CD4-positive, alpha-beta T cell treated with Interleukin-6 at 100 ng/mL for 8 hours (primary cell): ENCODE measurements at places on chromosomes 5 and 9.

DNA sequence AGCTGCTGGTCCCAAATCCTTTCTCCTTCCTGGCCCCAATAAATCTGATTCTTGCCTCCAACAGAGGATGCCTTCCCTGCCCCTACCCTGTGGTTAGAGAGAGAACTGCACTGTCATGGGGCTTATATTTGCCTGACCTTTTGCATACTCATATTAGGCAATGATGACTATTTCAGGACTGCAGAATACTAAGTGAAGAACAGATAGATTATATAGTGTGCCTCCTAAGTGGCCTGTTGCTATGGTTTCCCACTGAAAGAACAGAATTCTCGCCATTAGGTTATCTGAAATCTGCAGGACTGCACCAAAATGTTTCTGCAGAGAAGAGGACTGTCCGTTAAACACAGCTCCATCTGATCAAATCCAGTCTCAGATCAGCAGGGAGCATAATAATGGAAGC is 87.3 kb upstream of the CCNG1 start:
- no peak for DNase-seq

- no peak for DNase-seq
Measured at GRCh38 chr5:78719504-78720219, 71.1 kb upstream of the LHFPL2 start.

DNA sequence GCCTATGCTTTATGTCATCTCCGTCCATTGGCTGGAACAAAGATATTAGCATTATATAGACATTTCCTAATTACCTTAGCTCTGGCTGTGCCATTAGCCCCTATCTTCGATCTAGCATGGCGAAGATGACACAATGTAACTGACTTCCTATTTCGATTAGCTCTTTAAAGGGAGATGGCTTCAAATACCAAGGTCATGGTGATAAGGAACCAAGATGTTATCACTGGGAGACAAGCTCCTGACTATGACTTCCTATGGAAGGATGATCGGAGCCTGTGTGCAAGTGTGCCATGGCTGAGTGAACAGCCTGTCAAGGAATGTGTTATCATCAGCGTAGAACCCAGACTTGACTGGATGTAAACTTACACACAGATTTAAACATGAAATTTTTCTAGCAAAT is 602.1 kb downstream of the PSAT1 start:
- DNase-seq: no peak

DNA sequence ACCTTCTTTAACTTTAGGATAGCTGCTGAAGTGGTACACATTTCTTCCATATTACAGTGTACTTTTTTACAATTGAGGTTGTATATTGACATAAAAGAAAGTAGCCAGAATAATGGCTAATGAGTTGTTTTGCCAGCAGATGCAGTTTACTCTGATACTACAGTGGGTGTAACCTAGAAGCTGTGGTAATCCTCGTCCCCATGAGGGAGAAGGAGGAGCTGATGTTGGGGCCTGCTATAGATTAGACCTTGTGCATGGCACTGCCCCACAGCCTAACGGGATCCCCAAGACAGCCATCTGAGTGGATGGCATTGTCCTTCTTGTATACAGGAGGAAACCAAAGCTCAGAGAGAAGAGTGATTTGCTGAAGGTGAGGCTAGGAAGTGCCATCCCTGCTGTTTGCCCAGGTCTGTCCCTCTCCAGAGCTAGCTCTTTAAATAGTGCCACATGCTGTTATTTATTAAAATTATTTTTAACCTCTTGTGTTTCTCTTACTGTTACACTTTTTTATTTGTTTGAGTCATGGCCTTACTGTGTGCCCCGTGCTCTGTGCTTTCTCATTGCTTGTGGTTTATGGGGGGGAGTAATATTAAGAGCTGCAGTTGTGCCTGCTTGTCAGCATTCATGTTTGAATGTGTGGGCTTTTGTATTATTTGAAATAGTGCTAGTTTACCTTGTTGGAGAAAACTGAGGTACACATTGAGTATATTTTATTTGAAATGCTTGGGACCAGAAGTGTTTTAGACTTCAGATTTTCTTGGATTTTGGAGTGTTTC is 65.3 kb downstream of the ICE1 start:
- no peak for DNase-seq

- peak; percentile 3 for DNase-seq
Measured at GRCh38 chr5:131171276-131171810, 599 bp downstream of the LYRM7 start.

DNA sequence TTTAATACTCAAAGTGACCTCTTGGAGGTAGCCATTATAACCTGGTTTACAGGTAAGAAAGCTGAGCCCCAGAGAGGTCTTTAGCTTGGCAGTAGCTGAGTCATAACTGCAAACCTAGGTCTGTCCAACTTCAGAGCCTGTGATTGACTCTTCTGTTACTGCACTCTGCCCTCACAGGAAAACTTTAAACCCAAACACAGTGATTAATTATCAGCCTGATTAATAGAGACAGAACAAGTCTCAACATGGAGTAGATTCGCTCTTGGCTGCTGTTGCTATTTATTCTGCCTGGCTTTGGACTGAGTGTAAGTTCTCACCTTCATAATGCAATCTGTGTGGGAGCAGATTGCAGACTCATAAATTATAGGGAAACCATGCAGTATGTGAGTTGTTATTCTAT is 27.4 kb upstream of the TXN start:
- DNase-seq: no peak

DNA sequence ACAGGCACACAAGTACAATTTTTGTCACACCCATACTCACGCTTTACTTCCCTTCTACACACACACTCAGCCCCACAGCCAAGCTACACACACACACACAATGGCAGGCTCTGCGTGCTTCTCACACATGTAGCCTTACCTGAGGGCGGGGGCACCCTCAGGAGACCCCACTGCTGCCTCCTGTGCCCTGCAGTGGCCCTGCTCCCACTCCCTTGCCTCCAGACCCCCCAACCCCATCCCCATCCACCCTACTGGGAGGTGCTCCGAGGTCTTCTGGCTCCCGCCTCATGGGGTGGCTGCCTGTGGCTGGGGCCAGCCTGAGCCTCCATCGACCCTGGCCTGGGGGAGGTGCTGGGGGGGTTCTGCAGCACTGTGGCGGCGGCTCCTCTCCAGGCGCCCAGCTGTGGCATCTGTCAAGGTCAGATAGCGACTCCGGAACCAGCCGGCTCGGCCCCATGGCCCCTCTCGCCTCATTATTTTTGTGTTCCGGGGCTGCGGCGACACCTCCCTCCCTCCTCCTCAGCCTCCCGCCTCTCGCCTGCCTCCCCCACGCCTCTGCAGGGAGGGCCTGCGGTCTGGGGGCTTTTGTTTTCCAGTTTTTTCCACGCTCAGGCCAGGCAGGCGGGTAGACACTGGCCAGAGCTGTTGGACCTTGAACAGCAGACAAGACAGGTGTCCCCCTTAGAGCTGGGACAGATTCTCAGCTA is 21.7 kb downstream of the CXXC5 start:
- DNase-seq: peak; percentile 13

DNA sequence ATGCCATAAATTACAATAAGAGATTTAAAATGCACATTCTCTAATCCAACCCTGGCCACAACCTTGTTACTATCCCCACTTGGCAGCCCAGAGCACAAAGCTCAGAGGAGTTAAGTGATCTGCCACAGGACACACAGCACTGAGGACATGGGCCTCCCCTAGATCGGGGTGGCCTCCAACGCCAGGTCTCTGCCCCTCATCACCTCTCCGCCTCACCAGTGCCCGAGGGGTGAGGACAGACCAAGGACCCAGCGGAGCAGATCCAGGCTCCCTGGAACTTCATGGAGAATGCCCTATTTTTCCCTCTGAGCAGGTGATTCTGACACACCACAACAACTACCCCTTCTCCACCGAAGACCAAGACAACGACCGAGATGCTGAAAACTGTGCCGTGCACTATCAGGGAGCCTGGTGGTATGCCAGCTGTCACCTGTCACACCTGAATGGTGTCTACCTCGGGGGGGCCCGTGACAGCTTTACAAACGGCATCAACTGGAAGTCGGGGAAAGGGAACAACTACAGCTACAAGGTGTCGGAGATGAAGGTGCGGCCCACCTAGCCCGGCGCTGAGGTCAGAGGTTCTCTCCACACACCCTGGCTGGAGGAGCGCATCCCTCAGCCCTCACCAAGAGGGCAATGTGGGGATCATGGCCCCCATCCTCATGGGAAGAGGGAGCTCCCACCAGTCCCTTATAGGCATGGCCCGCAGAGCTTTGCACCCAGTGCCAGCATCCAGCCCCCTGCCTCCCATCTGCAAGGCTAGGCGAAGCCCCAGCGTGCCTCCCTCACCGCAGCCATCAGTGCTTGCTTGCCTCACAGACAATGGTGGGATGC is 12.5 kb upstream of the FCN2 start:
- DNase-seq: no peak

DNA sequence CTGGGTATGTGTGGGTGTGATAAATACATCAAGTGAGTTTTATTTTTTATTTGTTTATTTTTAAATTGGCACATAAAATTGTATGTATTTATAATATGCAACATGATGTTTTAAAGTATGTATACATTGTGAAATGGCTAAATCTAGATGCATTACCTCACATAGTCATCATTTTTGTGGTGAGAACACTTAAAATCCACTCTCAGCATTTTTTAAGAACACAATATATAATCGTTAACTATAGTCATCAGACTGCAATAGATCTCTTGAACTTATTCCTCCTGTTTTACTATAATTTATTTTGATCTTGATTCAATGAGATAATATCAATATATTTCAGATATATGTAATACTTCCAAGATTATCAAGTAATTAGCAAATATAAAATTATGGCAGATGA is 93.9 kb upstream of the ALDH1A1 start:
- no peak for DNase-seq

GRCh38 chr9:130140706-130141105 is 31.5 kb upstream of the NCS1 start:
- no peak for DNase-seq

GRCh38 chr5:39570403-39571027 is 145.7 kb upstream of the DAB2 start:
- peak; percentile 3 for DNase-seq

GRCh38 chr9:108053555-108054061 is 564.0 kb upstream of the KLF4 start:
- no peak for DNase-seq

DNA sequence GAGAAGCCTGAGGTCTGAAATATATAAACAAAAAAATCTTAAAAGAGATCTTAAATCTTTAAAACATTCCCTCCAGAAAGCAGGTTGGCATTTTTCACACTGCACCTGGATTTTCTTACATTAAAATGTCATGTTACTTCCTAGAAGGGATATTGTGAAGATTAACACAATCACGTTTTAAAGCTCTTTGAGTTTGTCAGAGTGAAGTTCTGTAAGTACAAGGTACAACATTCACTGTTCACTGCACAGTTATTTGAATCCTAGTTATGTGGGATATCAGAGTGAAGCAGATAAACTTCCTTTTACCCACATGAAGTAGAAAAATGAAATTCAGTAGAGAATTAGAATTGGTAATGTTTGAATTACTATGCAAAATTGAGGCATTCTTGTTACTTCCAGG is 353.6 kb upstream of the RGMB start:
- DNase-seq: no peak

- DNase-seq: peak; percentile 51
Measured at GRCh38 chr5:6766604-6767093, 53.4 kb downstream of the TENT4A start.

DNA sequence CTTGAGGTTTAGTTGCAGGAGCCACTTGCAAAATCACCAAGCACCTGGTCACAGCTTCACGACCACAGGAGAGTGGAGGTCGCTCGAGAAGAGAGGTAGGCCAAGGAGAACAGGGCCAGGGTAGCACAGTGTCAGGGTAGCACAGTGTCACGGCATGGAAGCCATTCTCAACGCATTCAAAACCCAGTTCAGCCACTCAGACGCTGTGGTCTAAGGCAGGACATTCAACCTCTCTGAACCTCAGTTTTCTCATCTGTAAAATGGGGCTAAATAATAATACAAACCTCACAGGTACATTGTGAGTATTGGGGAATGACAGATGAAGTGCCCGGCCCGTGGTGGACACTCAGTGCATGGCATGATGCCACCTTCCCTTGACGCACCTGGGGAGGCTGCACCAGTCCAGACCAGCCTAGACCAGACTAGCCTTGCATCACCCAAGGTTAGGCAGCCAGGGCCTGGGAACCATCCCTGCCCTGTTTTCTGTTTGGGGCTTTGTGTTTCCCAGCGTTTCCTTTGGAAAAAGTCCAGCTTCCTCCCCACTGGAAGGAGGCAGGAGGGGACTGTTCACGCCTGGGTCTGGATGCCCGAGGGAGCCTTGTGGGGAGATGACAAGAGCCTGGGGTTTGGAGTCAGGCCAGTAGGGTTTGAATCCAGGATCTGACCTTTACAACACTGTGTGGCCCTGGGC is 7.8 kb upstream of the LMX1B start:
- no peak for DNase-seq

- DNase-seq: no peak
Measured at GRCh38 chr9:16898464-16898863, 28.0 kb upstream of the BNC2 start.

DNA sequence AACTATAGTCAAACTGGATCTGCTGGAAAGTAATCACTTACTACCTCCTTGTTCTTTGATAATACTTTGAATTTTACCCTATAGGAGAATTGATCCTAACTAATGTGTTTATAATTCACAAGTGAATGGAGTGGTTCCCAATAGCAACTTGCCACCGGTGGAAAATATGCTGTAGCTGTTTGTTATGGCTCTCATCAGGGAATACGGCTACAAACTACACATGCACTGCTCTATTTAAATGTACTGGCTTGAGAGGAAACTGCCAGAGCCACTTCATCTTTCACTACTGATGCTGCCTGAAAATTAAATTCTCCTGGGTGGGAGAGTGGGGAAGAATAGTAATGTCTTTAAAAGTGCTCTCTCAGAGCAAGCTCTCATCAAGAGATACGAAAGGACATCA is 448.5 kb upstream of the GRAMD2B start:
- no peak for DNase-seq

GRCh38 chr5:43573058-43573457 is 16.2 kb upstream of the PAIP1 start:
- no peak for DNase-seq

- no peak for DNase-seq
Measured at GRCh38 chr5:160769301-160769700, 82.7 kb downstream of the ATP10B start.

DNA sequence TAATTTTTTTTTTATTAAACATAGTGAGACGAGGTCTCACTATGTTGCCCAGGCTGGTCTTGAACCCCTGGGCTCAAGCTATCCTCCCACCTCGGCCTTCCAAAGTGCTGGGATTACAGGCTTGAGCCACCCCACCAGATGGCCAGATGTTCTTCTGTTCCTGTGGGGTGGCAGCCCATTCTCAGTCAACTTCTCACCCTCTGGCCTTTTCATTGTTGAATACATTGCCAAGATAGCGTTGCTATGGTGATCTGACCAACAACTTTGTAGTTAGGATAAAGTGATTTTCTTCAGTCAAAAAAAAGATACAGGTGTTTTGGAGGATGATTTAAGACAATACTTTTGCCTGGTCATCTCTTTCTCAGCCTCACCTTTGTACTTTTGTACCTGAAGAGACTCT is 109.1 kb downstream of the EGFLAM start:
- DNase-seq: no peak

GRCh38 chr9:36328798-36329411 is 70.7 kb upstream of the GNE start:
- peak; percentile 58 for DNase-seq

- no peak for DNase-seq
Measured at GRCh38 chr9:125125523-125125922, 17.8 kb downstream of the SCAI start.

GRCh38 chr9:133493845-133494540 is 15.1 kb upstream of the SLC2A6 start:
- no peak for DNase-seq

GRCh38 chr5:147169901-147170300 is 64.9 kb upstream of the STK32A start:
- DNase-seq: no peak
